D721Med (cell line): ENCODE measurements at places on chromosomes 4 and X.

GRCh38 chr4:171130256-171130801, 682.9 kb upstream of the GALNTL6 start:
- DNase-seq = no peak

- no peak for DNase-seq
These were observed 1528.9 kb downstream of the PCDH7 start for GRCh38 chr4:32249040-32249439.

- no peak for DNase-seq
These were observed 1105.1 kb downstream of the STPG2 start for GRCh38 chr4:97038146-97038516.

- DNase-seq = no peak
These were observed 540.9 kb downstream of the PPP4R3C start for GRCh38 chrX:26922278-26922677.

DNA sequence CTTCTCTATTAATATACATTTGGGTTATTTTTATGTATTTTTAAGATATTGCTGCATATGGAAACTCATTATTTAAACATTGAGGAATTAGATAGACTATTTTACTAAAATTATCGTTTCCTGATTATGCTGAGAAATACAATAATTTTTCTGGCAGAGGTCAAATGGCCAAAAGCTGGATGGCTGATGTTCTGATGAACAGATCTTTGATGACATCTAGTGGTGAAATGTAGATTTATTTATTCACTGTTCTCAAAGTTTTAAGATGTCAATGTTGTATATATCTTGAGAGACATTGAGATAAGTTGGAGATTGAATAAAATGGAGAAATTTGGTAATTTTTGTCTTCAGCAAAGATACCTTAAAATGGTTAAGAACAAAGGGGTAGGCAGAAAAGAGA, 96.2 kb downstream of the UGT8 start:
- DNase-seq = no peak

GRCh38 chrX:31590581-31591114, 518.8 kb upstream of the FTHL17 start:
- no peak for DNase-seq

DNA sequence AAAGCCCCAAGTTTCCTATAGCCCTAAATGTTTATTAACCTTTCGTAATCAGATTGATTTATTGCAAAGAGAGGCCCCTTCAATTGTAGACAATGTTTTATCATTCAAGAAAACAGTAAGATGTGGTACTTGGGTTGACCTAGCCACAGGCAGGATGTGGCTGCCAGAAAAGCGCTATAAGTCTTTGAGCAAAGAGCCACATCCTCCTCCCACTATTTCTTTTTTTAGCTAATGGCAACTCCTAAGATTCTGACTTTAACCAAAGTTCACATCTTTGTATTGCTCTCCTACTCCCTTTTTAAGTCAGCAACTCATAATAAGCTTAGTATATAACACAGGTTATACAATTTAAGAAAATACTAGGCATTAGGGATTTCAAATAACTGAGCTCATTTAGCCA, 70.7 kb upstream of the PPP3CA start:
- no peak for DNase-seq

DNA sequence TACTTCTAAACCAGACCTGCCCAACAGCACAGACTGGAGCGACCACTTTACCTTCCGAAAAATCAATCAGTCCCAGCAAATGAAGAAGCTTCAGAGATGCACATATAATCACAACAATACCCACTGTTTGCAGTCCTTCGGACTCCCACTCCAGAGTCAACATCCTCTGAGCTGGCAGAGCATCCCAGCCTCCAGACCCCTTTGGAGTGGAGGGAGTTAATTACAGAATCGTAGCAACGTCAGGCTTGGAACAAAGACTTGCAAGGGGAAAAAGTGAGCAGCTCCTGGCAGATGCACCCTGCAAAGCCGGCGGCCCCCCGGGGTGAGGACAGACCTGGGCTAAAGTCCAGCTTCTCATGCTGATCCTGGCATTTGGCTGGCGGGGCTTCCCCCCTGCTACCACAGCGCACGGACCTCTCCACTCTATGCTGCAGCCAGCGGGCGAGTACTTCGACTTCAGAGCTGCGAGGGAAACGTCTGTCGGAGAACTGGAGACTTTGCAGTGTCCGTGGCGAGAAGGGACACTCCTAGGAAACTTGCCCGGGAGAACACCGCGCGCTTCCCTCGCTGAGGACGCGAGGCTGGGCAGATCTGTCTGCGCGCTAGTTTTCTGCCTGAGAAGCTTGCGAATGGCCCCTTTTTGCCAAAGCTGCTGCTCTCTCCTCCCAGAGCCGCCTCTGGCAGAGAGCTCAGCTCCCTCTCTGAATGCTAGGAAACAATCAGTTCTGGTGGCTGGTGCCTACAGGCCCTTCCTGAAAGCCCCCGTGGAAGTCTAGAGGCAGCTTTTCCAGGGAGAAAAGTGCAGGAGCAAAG, 283.7 kb downstream of the PACRGL start:
- no peak for DNase-seq

DNA sequence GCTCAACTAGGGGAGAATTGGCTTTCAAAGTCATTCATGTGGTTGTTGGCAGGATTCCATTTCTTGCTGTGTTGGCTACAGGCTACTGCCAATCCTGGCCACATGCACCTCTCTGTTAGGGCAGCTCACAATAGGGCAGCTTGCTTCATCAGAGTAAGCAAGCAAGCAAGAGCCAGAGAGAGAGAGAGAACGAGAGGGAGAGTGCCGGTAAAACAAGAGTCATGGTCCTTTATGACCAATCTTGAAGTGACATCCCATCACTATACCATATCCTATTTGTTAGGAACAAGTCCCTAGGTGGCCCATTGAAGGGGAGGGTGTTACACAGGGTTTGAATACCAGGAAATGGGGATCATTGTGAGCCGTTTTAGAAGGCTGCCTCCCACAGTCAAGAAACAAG, 33.0 kb upstream of the TLR2 start:
- no peak for DNase-seq

DNA sequence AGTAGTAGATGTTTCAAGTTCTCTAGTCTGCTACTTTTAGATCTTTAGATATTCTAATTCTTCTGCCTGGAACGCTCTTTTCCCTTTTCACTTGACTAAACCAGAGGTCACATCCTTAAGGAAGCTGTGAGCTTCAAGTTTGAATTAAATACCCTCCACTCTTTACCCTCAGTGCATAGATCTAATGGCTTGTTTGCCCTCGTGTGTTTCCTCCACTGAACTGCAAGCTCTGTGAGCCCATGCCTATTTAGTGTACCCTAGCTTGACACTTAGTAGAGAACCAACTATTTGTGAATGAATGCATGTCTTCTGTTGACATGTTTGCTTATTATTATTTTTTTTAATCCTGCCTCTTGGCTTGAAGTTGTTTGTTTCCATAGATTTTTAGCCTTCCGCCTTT, 138.3 kb downstream of the PDE5A start:
- no peak for DNase-seq

DNA sequence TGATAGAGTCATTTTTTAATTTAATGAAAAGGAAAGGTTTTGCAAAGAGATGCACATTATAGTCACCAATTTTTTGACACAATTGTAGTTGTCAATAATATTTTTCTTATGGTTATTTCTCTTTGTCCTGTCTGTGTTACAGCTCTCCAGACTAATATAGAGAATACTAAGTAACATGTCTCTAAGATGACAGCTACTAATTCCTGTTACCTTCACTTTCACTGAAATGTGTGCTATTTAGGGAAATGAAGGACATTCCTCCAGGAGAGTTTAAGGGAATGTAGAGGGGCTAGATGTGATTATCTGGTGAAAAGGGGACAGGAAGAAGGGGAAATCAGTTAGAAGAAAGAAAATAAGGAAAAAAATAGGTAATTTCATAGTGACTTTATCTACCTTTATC, 1.4 kb downstream of the KLHL5 start:
- no peak for DNase-seq

- DNase-seq = no peak
These were observed 593.2 kb downstream of the ZNF674 start for GRCh38 chrX:45952030-45952429.

GRCh38 chrX:105495376-105495775, 274.9 kb upstream of the TEX13A start:
- DNase-seq = no peak

DNA sequence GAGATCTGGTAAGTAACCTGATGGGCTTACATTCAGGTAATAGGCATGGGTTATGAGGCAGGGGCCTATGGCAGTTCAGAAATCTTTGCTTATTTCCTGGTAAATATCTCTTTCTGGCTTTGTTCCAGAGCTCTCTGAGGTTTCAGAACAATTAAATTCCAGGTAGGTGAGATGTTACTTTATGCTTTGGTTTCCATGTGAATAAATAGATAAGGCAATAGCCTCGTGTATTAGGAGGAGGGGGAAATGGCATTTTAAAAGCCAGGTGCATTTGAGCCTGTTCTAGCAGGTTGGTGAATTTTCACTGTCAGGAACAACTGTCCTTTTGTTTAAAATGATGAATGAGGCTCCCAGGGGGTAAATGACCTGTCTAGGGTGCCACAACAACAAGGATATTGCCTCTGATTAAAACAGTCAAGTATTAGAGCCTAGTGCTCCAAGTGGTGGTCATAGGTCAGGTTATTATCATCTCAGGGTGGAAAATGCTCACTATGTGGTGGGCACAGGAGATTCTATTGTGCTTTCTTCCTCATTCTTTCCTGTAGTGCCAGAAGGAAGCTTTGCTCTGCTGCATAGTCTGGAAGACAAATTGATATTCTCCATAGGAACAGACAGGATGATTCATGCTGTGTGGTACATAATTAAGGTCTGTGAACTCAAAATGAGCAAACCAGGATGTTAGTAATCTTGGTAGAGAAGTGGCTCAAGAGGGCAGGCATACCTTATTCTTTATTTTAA, 296.2 kb downstream of the INPP4B start:
- DNase-seq = no peak

GRCh38 chrX:44970709-44971108, 97.7 kb downstream of the KDM6A start:
- DNase-seq = no peak

- DNase-seq = no peak
These were observed 82.1 kb downstream of the FAM53A start for GRCh38 chr4:1601852-1602654.

DNA sequence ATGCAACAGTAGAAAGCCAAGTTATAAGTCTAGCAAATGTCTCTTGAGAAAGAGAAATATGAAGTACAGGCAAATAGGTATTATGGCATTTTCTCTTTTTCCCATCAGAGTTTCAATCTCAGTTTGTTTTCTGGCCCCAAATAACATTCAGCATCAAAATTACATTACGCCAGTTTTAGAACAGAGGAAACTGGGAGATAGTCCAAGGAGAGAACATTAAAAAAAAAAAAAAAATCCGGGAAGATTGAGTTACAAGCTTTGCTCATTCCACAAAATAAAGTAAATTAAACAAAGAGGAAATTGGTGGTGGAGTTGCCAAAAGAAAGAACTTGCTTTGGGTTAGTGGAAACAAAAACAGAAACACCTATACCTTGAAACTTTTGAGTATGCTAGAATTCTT, 50.4 kb upstream of the IL13RA2 start:
- DNase-seq = no peak

- no peak for DNase-seq
These were observed 31.6 kb upstream of the NR0B1 start for GRCh38 chrX:30340753-30341152.
